Stimulated activated CD8-positive, alpha-beta memory T cell treated with anti-CD3 and anti-CD28 coated beads, Interleukin-4, amount 100 ng/mL, for 1 hour (primary cell): ENCODE measurements at places on chromosomes 4 and X.

DNA sequence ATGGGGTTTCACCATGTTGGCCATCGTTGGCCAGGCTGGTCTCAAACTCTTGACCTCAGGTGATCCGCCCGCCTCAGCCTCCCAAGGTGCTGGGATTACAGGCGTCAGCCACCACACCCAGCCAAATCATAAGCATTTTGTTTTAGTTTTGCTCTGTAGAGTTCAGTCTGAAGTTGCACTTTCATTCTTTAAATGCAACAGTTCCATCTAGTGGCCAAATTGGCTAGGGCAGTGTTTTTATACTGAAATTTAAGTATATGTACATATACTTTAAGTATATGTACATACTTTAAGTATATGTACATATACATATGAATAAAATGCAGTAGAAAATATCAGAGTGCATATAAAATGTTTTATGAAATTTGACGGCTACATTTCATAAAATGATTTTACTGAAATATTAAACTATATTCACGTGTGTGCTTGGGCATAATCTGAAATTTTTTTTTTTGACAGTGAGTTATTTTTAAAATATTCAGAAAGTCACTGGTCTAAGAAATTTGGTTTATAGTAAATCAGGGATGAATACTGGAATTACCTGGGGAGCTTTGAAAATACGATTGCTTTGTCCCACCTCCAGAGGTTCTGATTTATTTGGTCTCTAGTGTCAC lies 145.5 kb downstream of the NWD2 start:
- no peak for DNase-seq

GRCh38 chrX:67717571-67717970 lies 173.8 kb downstream of the AR start:
- no peak for DNase-seq

- peak; percentile 16 for DNase-seq
Observed at GRCh38 chr4:5708449-5709206, at the start of gene EVC2. Gene EVC2 (minus strand): TSS chr4:5708559. CDS start chr4:5708513, 46 bp downstream.

DNA sequence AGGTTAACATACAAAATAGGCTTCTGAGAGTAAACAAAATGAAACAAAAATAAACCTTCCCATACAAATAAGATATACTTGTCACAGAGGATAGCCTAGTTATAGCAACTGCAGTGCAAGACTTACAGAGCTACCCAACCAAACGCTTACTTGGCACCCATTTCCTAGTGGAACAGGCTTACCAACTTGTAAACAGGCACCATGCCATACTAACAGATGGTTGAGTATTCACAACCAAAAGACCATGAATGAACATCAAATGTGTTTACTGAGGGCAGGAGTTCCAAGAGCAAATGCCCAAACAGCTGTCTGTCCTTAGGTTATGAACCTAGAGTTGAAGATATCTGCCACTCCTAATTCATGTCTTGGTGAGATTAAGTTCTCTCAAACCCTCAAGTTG lies 2629.2 kb downstream of the PCDH7 start:
- no peak for DNase-seq

DNA sequence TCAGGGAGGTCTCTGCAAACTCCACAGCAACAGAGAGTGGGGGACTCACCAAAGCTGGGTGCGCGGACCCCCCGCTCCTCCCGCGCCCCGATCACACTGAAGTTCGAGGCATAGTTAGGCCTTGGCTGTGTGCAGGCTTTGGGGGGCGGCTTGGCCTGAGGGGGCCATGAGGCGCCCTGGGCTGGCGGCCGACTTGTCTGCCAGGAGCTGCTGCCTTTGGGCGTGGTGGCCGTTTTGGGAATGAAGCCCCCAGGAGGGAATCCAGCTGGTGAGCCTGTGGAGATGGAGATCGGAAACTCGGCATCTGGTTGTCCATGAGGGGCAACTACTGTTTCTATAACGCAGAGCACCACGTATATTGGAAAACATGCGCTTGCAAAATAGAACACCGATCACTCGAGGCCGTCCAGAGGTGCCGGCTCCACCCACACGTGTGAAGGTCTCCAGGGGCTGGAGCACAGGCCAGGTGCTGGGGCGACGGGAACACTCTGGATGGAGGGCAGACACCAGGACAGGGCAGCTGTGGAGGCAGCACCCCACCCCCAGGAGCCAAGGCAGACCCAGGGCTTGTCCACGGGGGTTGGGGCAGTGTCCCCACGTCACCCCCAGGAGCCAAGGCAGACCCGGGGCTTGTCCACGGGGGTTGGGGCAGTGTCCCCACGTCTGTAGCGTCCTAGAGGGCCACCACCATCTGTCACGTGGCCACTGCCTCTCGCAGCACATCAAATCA lies 25.9 kb upstream of the CPLX1 start:
- no peak for DNase-seq

GRCh38 chr4:114519368-114519767 lies 79.2 kb upstream of the UGT8 start:
- no peak for DNase-seq

- DNase-seq: no peak
Observed at GRCh38 chrX:143536176-143536575, 18.9 kb upstream of the SPANXN3 start.

DNA sequence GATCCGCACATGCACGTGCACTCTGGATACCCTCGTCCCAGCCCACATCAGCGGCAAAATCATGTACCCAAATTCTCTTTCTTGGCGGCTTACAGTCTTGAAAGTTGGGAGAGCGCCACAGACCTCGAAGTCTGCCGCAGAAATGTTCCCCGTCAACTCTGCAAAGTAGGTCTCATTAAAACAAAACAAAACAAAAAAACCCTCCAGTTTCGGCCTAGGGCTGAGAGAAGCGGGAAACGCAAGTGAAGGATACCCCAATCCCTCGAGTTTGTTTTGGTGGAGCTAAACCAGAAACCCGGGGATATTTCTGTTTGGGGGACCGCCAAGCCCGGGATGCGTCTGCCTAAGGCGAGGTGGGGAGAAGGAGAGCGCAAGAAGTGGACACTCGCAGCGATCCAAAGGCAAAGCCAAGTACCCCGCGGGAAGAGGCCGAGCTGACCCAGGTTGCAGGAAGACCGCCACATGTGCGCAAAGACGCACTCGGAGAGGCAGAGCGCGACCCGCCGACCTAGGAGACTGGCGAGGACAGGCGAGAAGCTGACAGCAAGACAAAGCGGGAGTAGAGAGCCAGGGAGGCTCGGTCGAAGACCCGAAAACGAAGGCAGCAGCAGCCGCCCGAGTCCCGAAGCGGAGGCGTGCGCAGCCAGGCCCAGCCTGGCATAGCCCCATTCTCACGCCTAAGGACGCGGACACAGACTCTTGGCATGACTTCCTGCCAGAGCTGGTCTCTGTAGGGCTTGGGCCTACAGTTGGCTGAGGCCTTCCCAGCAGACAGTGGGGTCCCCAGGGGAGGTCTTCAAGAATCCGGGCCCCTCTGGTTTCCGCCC lies 49.6 kb upstream of the BCOR start:
- DNase-seq: no peak

DNA sequence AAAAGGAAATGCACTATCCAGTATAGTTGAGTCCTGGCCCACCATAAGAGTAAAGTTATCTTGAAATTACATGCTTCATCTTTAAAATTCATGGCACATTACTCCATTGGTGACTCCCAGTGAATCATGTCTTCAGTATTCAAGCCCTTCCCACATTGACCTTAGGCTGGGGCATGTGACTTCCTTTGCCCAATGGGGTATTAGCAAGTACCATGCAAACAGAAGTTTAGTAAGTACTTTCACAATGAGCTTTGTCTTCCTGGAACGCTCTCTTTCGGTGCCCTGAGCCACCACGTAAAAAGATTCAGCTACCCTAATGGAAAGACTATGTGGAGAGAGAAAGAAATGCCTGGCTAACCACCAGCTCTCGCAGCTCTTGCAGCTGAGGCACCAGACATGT lies 235.4 kb downstream of the HNRNPD start:
- no peak for DNase-seq

DNA sequence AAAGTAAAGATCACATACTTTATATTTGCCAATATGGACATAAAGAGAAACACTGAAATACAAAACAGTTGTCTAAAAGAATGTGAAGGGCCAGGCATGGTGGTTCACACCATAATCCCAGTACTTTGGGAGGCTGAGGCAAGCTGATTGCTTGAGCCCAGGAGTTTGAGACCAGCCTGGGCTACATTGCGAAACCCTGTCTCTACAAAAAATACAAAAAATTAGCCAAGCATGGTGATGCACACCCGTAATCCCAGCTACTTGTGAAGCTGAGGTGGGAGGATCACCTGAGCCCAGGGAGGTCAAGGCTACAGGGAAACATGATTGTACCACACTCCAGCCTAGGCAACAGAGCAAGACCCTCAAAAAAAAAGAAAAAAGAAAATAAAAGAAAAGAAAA lies 11.8 kb downstream of the RBM47 start:
- DNase-seq: no peak

DNA sequence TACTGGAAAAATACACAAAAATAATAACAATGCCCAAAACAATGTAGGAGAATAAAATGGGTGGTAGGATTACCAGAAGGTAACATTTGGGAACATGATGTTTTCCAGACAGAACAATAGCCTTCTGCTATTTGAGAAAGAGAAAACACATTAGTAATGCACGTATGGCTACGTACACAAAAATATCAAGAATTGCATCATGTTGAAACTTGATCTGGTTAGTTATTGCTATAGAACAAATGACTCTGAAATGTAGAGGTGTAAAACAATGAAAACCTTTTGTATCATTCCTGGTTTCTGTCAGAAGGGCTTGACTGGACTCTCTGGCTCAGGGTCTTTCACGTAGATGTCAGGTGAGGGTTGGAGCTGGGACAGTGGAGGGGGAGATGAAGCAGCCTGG lies 1040.0 kb downstream of the FAT4 start:
- no peak for DNase-seq

DNA sequence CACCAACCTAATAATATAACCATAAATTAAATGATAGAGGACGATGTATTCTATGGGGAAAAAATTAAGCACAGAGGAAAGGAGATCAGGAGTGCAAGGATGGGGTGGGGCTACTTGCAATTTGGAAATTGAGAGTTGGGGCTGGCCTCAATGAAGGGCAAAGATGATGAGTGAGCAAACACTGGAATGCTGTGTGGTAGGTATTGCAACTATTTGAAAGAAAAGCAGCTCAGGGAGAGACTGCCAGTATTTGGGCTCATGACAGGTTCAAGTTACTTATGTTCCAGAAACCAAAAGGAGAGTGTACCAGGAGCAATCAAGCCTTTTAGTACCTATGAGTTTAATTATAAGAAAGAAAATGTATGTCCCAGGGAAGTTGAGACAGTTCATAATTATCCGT lies 47.4 kb downstream of the ASIC5 start:
- DNase-seq: no peak

GRCh38 chr4:124846306-124846705 lies 133.8 kb upstream of the ANKRD50 start:
- no peak for DNase-seq

- DNase-seq: peak; percentile 9
Observed at GRCh38 chrX:102950908-102951866, 14.1 kb downstream of the RAB40AL start.

GRCh38 chrX:140022482-140022881 lies 57.2 kb upstream of the CXorf66 start:
- no peak for DNase-seq

DNA sequence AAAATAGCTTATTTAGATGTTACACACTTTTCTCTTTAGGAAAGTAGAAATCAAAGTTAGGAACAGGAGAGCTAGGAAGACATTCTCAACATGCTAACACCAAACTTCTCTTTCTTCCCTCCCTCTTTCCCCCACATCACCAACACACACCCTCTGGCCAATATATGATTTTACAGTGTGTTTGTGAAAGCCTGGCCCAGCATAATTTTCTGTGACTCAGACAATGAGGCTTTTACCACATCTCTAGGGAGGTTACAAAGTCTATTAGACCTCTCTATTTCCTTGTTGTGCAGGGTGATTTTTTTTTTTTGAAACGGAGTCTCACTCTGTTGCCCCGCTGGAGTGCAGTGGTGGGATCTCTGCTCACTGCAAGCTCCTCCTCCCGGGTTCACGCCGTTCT lies 189.9 kb downstream of the AASDH start:
- no peak for DNase-seq

GRCh38 chr4:103902730-103903129 lies 182.9 kb upstream of the TACR3 start:
- no peak for DNase-seq

GRCh38 chr4:107468812-107469211 lies 251.2 kb downstream of the PAPSS1 start:
- DNase-seq: no peak

DNA sequence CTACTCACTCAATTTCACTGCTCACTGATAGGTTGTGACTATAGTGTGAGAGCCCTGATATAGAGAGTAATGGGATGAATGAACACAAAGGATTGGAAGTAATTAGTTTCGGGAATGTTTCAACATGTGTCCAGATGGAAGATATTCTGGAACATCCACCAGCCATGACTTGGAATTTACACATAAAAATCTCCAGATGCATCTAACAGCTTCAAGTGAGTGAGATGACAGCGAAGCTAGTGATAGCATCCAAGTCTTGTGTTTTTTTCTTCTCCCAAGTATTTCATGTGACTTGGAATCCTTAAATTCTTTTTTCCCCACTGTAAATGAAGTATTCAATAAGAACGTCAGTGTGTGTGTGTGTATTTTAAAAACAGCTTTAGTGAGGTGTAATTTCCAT lies 82.1 kb downstream of the CLDN34 start:
- no peak for DNase-seq

DNA sequence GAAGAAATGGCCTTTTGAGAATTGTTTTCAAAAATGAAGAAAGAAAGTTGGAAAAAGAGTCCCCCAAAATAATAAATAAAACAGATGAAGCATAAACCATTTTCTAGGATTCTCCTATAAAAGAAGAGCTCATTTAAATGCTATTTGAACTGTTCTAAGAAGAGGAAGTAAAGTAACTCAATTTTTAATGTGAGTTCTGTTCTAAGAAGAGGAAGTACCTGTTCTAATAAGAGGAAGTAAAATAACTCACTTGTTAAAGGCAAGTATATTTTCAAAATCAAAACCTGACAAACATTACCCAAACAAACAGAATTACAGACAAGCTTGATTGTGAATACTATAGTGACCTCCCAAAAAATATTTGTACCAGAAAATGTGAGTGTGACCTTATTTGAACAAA lies 1326.3 kb downstream of the C4orf33 start:
- no peak for DNase-seq

DNA sequence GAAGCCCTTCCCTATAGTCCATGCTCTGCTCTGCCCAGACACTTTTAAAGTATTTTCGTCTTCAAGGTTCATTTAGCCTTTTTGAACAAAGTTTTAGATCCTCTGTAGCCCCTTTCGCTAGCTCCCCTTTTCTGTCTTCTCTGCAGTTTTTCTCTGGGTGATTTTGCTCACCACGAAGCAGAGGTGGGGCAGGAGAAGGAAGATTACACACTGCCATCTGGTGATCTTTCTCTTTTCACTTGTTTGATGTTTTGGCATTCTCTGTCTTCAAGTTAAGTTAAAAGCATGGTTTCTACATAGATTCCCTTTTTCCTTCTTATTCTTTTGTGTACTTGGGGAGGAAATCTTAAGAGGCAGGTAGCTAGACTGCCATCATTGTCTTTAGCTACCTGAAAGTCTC lies 43.9 kb downstream of the CC2D2A start:
- DNase-seq: no peak

DNA sequence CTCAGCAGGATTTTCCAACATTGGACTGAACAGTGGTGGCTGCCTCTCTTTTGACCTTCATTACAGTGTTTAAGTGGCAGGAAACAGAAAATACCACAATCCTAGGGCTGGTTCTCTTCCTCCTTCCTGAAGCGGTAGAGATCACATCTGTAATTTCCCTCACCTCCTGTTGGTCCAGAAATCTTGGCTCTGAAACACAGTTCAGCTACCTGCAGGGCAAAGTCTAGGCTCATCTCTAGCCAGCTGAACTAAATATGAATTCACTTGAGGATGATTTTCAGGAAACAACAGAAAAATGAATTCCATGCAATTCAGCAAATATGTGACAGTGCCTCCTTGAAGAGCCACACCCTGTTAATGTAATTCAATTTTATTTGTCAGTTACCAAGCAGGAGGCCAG lies 531.9 kb downstream of the INPP4B start:
- DNase-seq: no peak
